ENCODE measurements at places on chromosomes 7 and 10. TPM values are rescaled to one million over a fixed set of nuclear protein-coding genes. Genes with fewer than 3 reads are reported as not detected.

DNA sequence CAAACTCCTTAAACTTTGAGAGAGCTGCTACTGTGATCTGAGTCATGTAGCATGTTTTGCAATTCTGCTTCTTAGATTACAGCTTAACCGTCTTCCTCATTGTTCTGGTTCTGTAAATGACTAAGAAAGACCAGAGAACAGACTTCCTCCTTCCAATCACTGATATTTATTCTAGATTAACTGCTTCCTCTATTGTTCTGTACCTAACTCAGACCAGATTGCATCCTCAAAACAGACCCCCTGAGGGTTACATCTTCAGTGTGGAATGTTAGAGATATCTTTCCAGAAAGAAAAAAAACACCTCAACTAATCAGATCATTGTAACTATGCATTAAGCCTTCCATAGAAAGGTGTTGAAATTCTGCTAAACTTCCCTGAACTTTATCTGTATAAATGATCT lies 5.7 kb upstream of the PIP start:
- no peaks in the 10 kb centered on the region for H3K36me3 ChIP-seq
- no peak overlapping the region for H3K4me3 ChIP-seq
- no peaks in the 10 kb centered on the region for H3K4me1 ChIP-seq
- H3K27ac ChIP-seq: no peak overlapping the region

DNA sequence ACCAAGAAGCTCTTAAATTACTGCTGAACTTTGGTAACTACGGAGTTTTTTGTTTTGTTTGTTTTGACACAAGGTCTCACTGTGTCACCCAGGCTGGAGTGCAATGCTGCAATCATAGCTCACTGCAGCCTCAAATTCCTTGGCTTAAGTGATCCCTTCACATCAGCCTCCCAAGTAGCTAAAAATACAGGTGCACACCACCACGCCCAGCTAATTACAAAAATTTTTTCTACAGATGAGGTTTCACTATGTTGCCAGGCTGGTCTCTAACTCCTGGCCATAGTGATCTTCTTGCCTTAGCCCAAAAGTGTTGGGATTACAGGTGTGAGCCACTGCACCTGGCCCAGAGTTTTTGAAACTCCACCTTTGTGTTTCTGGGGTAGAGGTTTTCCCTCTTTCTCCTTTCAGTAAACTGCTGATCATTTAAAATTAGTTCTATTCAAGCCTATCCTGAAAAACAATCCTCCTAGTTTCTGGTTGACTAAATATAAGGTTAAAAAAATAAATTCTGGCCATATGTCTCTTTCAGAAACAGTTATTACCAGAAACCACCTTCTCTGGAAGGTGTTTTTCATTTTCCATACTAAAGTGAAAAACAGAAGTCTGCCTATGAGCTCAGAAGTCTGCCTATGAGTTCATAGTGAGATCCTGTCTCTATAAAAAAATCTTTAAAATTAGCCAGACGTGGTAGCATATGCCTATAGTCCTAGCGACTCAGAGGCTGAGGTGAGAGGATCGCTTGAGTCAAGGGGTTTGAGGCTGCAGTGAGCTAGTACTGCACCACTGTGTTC lies 63.9 kb downstream of the VOPP1 start:
- H3K4me1 ChIP-seq: peaks cover 5% of the 10 kb centered on the region
- no peaks in the 10 kb centered on the region for H3K27me3 ChIP-seq
- H3K27ac ChIP-seq: no peak overlapping the region
- no peak overlapping the region for H3K4me3 ChIP-seq
- no peaks in the 10 kb centered on the region for H3K36me3 ChIP-seq

GRCh38 chr10:132167976-132168375 lies 18.8 kb upstream of the DPYSL4 start:
- no peaks in the 10 kb centered on the region for H3K27me3 ChIP-seq
- no peak for DNase-seq
- peaks cover 12% of the 10 kb centered on the region for H3K4me1 ChIP-seq
- no peak overlapping the region for H3K27ac ChIP-seq

CALN1 gene
- 15.2 TPM for total RNA-seq

BTAF1 gene
- 39.1 TPM for total RNA-seq

- H3K27me3 ChIP-seq: no peaks in the 10 kb centered on the region
- no peaks in the 10 kb centered on the region for H3K4me1 ChIP-seq
- no peaks in the 10 kb centered on the region for H3K36me3 ChIP-seq
- H3K27ac ChIP-seq: no peak overlapping the region
Observed at GRCh38 chr10:104850023-104850422, 208.9 kb downstream of the SORCS3 start.

DNA sequence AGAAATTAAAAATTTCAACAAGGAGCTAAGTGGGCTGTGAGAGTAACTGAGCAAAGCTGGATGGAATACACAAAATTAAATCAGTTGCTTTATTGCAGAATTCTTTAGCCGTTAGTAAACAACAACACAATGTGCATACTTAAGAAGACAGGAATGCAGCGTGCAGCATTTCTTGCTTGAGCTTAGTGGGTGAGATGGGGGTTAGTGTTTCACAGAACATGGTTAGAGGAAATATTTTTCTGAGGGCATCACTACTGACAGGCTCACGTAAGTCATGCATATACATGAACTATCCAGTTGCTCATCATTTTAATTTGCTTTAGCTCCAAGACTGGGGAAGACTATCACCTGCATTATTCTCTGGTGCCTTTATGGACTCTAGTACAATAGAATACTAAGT lies 80.8 kb downstream of the CD36 start:
- DNase-seq: no peak
- no peaks in the 10 kb centered on the region for H3K27me3 ChIP-seq
- peaks cover 10% of the 10 kb centered on the region for H3K4me1 ChIP-seq
- H3K4me3 ChIP-seq: no peak overlapping the region
- H3K36me3 ChIP-seq: no peaks in the 10 kb centered on the region
- H3K27ac ChIP-seq: no peak overlapping the region

- H3K4me1 ChIP-seq: peaks cover 16% of the 10 kb centered on the region
- H3K27ac ChIP-seq: no peak overlapping the region
- H3K4me3 ChIP-seq: no peak overlapping the region
- no peak for DNase-seq
Observed at GRCh38 chr10:120982507-120982906, 131.3 kb downstream of the WDR11 start.

GRCh38 chr7:72080341-72080766 lies 331.8 kb downstream of the CALN1 start:
- DNase-seq: no peak
- no peaks in the 10 kb centered on the region for H3K27me3 ChIP-seq
- no peak overlapping the region for H3K4me3 ChIP-seq
- no peaks in the 10 kb centered on the region for H3K4me1 ChIP-seq
- no peaks in the 10 kb centered on the region for H3K36me3 ChIP-seq

AZGP1 gene
- 0.52 TPM for total RNA-seq

SKIDA1 gene
- 8.2 TPM for total RNA-seq

DNA sequence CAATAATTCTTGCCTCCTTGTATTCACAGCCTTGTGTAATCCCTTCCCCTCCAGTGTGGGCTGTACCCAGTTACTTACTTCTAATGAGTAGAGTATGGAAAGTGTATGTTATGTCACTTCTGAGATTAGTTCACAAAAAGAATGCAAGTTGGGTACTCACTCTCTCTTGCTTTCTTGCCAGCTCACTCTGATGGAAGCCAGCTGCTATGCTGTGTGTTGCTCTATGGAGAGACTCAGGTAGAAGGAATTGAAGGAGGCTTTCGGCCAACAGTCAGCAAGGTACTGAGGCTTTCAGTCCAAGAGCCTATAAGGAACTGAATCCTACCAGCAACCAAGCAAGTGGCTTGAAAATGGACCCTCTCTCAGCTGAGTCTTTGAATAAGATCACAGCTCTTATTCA lies 9.7 kb upstream of the BICC1 start:
- no peaks in the 10 kb centered on the region for H3K36me3 ChIP-seq
- no peak for DNase-seq
- no peak overlapping the region for H3K27ac ChIP-seq
- no peaks in the 10 kb centered on the region for H3K27me3 ChIP-seq

DNA sequence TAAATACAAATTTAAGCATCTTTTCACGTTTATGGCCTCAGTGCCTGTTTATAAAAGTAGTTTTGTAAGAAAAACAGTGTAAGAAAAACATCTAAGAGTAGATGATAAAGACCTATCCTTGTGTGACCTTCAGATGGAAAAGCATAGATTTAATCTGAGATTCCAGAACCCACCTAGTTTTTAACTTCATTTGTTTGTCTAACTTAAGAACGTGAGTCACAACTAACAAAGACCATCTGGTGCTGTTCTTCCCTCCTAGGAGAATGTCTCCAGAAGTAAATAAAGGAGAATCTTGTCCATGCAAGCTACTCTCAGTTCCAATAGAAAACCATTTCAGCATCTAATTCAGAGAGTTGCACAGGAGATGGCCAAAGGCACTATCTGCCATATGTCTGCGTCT lies 265.4 kb upstream of the C7orf33 start:
- H3K4me3 ChIP-seq: no peak overlapping the region
- no peak for DNase-seq
- no peaks in the 10 kb centered on the region for H3K27me3 ChIP-seq
- H3K36me3 ChIP-seq: no peaks in the 10 kb centered on the region

GRCh38 chr7:33232632-33233145 lies 103.3 kb downstream of the BBS9 start:
- H3K4me1 ChIP-seq: no peaks in the 10 kb centered on the region
- no peaks in the 10 kb centered on the region for H3K36me3 ChIP-seq
- no peak overlapping the region for H3K27ac ChIP-seq
- no peak overlapping the region for H3K4me3 ChIP-seq

DNA sequence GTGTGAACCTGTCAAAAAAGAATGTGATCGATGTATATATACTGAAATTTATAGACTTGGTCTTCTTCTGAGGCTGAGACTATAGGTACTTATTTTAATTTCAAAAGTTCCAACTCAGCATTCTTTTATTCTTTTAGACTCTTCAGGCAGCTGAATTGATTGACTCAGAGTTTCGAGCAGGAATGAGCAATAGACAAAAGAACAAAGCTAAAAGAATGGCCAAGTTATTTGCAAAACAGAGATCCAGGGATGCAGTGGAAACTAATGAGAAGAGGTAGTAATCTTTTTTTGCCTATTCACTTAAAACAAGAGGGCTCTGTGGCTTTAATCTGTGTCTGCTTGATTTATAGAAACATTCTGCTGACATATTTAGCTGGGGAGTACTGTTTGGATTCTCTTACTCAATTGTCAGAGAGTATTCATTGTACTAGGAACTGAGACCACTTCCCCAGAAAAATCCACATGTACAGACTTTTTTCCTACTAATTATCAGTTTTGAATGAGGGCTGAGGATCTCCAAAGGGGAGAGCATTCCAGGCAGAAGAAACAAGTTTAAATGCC lies 30.1 kb downstream of the BTAF1 start:
- no peak for DNase-seq
- peaks cover 19% of the 10 kb centered on the region for H3K36me3 ChIP-seq
- H3K27me3 ChIP-seq: no peaks in the 10 kb centered on the region
- H3K4me3 ChIP-seq: no peak overlapping the region

DNA sequence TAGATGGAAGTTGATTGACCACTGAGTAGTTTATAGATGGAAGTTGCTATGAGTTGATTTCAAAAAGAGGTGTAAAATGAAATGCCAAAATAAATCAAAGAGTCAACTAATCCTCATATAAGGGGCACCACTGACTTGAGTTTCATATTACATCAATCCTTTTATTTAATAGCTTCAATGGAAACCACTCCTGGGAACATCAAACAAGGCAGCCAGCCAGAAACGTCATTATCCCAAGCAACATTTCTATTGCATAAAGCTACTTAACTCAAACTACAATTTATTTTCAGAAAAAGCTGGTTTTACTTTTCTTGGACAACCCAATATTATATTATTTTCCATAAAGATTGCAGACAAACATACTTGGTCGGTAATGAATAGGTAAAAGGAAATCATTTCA lies 162.1 kb downstream of the TSPAN12 start:
- H3K4me1 ChIP-seq: no peaks in the 10 kb centered on the region
- no peaks in the 10 kb centered on the region for H3K36me3 ChIP-seq
- no peak for DNase-seq
- no peak overlapping the region for H3K27ac ChIP-seq
- no peak overlapping the region for H3K4me3 ChIP-seq

CRCP gene
- 29.2 TPM for total RNA-seq

AKR1C8 gene
- not detected for total RNA-seq

- H3K4me3 ChIP-seq: no peak overlapping the region
- H3K4me1 ChIP-seq: no peaks in the 10 kb centered on the region
- DNase-seq: no peak
Observed at GRCh38 chr7:55970978-55971377, 6.6 kb downstream of the NIPSNAP2 start.

DNA sequence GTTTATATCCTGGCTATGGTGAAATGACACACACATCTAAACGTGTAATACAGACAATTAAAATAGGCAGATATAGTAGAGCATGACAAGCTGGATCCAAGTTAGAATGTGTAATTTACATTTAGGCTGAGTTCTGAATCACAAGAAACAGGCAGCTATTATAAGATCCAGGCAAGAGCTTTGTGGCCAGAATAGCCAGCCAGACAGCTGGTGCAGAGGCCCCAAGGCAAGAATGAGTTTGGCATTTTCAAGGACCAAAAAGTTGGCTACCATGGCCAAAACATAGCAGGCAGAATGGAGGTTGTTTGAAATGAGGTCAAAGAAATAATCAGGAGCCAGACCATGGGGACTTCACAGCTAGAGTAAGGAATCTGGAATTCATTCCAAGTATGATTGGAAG lies 281.7 kb downstream of the MTERF1 start:
- no peaks in the 10 kb centered on the region for H3K27me3 ChIP-seq
- no peak for DNase-seq
- no peak overlapping the region for H3K27ac ChIP-seq

DNA sequence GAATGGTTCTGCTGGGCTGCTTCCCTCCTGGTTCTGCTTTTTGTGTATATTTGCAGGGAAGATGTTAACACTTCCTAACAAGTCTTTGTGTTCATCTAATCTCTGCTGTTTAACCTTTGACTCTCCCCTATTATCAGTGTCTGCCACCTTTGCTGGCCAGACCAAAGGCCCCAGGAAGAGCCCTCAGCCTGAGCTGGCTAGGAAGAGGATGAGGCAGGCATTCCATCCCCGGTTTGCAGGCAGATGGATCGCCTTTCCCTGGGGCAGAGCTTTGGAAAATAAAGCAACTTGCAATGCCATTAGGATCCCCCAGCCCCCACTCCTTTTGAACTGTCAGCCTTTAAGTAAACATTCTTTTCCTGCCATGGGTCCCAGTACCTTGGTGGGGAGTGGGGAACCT lies 19.0 kb downstream of the DPCD start:
- H3K4me1 ChIP-seq: peaks cover 4% of the 10 kb centered on the region
- H3K4me3 ChIP-seq: no peak overlapping the region
- H3K27ac ChIP-seq: no peak overlapping the region
- 0 out of 2 replicates have a peak, but pooled peaks cover 3% of the 10 kb centered on the region for H3K36me3 ChIP-seq

DNA sequence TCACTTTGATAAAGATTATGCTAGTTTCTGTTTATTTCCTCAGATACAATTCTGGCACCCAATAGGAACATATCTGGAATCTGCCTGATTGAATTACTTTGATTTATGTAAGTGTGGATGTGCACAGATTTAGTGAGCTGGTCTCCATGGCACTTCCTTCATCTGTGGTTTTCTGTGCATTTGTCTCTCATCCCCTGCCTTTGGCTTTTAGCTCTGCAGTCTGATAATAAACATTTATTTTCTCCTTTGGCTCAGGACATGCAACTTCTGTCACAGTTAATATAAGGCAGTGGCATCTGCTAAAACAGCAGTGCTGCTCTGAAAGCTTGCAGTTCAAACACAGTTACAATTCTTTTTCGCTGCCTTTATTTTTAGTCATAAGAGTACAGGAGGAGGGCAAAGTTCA lies 273.7 kb upstream of the CHRM2 start:
- no peak for DNase-seq
- no peaks in the 10 kb centered on the region for H3K4me1 ChIP-seq
- no peak overlapping the region for H3K4me3 ChIP-seq
- H3K27me3 ChIP-seq: no peaks in the 10 kb centered on the region
- no peaks in the 10 kb centered on the region for H3K36me3 ChIP-seq

GRCh38 chr7:101626069-101626671 lies 2.9 kb downstream of the MYL10 start:
- H3K4me3 ChIP-seq: no peak overlapping the region
- no peaks in the 10 kb centered on the region for H3K36me3 ChIP-seq
- H3K27me3 ChIP-seq: no peaks in the 10 kb centered on the region
- H3K4me1 ChIP-seq: peaks cover 12% of the 10 kb centered on the region
- no peak overlapping the region for H3K27ac ChIP-seq

Data from H1 (cell line).